ENCODE measurements at places on chromosomes 1 and 21.

- DNase-seq = no peak
Measured at GRCh38 chr21:18041012-18041411, 203.6 kb upstream of the CHODL start.

GRCh38 chr1:162689745-162690671 lies 57.7 kb downstream of the DDR2 start:
- no peak for DNase-seq

DNA sequence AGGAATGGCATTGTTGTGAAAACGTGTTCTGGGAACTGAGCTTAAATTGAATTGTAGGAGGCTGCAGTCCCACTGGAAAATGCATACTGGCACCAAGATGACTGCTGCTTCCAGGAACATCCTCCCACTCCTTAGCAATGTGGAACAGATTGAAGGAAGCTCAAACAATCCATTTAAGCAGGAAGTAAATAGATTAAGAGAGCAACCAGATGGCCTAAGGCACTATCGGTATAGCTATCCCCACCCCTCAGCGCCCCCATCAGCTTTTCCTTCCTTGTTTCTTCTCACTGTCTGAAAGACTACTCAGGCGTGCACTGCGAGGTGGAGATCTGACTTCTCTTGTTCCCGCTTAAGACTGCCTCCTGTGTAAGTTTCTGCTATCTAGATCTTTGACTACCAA lies 4.0 kb upstream of the IFI16 start:
- no peak for DNase-seq

- DNase-seq = peak; percentile 66
Measured at GRCh38 chr1:121519042-121519755, 334.4 kb downstream of the SRGAP2C start.

DNA sequence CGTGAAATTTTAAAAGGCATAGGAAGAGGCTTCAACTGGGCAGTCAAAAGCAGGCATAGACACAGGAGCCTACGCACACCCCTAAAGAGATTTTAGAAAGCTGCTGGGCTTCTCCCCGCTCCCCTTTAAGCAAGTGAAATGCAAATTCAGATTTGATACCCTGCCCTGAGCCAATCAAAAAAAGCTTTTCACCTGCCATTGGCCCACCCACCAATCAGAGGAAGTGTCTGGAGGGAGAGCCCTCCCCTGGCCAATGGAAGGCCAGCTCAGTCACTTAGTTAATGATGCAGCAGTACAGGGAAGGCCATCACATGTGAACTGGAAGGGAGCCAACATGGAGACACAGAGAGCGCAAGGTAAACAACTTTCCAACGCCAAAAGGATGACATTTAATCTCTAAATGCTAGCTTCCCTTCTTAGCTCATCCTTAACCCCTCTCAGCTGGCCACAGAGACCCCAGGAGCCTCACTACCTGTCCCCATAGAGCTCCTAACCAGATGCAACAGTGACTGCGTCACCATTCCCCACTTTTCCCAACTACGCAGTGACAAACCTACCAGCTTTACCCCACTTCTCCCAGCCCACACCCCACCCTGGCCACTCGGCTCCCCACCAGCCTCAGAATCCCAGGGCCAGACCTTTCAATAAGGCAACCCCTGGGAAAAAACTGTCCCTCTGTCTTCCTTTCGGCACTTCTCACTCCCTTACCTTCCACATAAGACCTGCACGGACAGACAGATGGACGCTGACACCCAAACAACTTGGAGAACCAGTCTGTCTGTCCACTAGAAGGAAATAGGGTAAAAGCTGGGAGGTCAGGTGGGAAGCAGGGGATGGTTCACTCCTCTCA lies 71.0 kb downstream of the CD46 start:
- peak; percentile 26 for DNase-seq

GRCh38 chr1:68470388-68470970 lies 20.7 kb upstream of the RPE65 start:
- DNase-seq = no peak

- DNase-seq = no peak
Measured at GRCh38 chr1:4317207-4317606, 337.2 kb upstream of the AJAP1 start.

- no peak for DNase-seq
Measured at GRCh38 chr1:230382001-230382491, 44.1 kb downstream of the PGBD5 start.

GRCh38 chr1:63878932-63879331 lies 105.1 kb downstream of the ROR1 start:
- DNase-seq = no peak

DNA sequence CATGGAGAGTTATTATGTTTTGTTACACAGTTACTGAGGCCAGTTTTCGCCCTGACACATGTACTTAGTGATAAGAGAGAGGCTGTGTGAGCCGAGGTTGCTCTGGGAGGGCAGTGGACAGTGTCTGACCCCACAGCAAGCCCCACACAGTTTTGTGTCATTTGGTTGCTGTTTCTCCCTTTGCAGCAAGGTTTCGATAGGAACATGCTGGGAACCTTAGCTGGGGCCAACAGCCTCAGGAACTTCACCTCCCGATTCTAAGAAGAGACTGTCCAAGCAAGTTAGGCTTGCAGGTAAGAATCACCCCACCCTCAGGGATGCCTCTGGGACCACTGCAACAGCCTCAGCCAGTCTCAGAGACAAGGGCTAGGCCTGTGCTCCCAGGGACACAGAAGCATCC lies 45.3 kb downstream of the PKP1 start:
- DNase-seq = no peak

Measured in NCI-H146 (cell line).